ENCODE measurements at places on chromosomes 2 and 18.
A peak's percentile ranks its signal among the peaks of the same experiment; 100 is the strongest.

DNA sequence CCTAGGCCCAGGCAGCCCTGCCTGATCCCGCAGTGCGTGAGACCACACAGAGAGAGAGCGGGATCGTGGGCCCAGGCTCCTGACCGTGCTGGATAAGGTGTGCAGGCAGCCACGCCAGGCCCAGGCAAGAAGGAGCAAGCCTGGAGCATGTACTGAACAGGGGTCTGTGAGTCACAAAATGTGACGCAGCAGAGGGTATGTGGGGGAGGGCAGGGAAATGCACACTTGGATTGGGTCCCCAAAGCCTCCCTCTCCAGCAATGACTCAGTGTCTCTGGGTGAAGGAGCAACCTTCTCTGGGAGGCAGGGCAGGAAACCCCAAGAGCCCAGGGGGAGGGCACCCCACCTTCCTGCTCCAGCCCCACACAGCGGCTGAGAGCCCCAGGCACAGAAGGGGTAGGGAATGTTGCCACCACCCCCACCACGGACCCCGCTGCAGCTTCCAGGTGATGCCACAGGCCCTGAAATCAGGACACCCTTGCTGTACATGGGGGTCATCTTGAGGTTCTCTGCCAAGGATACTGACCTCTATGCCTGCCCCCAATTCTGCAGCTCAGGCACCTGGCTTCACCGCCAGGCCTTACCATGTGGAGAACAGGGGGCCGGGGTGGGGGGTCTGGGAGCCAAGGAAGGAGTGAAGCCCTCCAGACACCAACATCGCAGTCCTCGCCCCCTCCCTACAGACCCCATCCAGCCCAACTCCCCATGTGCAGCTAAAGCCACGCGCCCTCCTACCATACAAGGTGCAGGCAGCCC, 1.3 kb upstream of the GPC1 start:
- no peak for DNase-seq

DNA sequence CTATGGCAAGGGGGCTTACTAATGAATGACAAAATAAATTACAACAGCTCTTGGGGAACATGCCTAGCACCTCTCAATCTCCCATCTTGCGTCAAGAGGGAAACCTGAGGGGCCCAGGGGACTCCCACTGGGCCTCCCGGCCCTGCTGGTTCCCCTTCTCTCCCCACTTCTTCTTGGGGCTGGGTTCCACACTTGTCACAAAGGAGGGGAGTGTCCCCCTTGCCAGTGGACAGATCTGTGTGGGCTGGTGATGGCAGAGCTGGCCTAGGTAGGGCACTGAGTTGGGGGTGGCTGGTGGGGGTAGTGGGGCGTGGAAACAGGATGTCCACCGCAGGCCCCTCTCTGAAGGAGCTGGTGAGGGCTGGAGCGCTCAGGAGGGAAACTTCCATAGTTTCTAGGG, 184.0 kb upstream of the HAAO start:
- no peak for DNase-seq

DNA sequence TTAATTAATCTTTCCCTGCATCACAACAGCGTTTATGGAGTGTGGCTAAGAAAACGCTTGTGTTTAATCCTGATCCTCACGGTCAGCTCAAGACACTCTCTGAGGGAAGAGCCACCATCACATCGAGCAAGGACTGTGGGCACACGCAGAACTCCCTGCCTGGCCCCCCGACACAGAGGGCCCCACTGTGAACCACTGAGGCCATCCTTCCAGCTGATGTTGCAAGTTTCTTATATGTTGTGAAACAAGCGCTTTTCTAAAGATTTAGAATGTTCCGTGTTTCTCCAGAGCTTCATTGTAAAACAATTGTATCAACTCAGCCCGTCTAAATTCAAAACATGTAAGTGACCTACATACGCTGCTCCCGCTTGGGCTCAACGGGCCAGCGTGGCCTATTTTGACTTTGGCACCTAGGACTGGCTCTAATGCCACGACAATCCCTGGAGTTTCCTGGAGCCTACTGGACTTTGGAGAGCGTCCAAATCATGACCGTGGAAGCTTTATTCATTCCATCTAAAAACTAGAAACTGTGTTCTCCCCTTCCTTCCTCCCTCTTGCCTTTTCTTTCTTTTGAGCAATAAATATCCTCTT, 34.9 kb downstream of the SERPINE2 start:
- no peak for DNase-seq

DNA sequence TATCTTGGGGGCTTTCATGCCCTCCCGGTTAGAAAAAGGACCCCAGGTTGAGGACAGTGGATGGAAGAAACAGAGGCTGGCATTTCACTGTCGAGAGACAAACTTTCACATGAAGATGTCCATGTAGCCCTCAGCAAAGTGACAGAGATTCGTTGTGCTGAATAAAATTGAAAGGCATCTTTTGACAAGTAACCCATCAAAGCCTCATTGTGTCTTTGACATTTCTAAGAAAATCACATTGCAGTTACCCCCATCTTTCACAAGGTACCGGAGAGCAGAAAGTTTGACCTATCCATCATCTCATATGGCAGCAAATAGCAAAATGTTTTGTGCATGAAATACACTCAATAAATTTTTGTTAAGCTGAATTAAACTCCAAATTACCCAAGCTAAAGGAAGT, 2.0 kb upstream of the MBP start:
- no peak for DNase-seq

DNA sequence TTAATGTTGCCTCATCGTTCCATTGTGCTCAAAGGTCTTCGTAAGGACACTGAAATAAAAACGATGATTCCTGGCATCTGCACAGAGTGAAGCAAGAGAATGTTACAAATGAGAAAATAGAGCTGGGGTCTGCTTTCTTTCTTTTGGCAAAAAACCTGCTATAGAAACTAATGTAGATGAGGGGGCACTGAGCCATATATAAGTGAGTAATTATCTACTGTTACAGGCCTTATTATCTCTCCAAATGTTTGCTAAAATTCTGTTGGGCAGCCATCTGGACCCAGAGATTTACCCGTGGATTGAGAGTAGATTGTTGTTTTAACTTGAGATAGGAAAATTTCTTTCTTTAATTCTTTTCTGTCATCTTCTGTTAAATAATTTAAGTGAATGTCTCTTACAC, 472.5 kb upstream of the PIK3C3 start:
- DNase-seq = no peak

GRCh38 chr2:171102802-171103201, 57.9 kb downstream of the TLK1 start:
- no peak for DNase-seq

- DNase-seq = no peak
Measured at GRCh38 chr2:41595240-41595639, 452.6 kb upstream of the PKDCC start.

DNA sequence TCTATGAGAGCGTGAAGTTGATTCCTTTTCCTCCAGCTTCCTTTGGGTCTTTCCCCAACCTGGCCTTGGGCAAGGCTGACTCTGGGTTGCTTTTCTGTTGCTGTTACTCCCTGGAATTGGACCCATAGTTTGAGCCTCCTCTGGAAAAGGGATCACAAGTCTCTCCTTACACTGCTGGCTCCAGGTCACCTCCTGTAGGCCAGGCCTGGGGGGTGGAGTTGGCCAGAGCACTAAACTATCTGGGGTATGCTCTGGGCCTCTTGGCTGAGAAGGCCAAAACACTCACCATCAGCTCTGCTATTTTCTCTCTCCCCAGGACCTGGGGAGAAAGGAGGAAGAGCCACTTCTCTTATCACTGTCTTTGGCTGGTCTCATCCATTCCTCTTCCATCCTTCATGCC, 56.5 kb upstream of the NCOA1 start:
- no peak for DNase-seq

GRCh38 chr2:233428008-233428407, 73.7 kb downstream of the DGKD start:
- DNase-seq = no peak

DNA sequence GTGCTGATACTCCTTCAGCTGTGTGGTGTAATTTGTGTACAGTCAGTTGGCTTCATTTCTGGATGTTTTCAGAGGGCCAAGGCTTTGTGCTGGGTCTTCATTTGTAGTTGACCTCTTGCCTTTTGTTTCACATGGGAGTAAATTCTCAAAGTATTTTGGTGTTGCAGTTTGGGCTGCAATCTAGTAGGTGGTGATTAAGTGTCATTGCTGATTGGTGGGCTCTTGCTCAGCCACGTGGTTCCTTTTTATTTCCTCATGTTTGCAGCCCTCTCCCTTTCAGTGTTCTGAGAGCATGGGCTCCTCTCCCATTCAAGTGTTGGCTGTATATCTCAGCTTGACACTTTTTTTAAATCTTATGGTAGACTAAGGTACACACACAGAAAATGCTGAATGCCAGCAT, 96.8 kb downstream of the SNTG2 start:
- DNase-seq = no peak

- no peak for DNase-seq
Measured at GRCh38 chr2:88829607-88830463, 138.4 kb downstream of the RPIA start.

- DNase-seq = no peak
Measured at GRCh38 chr2:111689941-111690340, 194.1 kb downstream of the ANAPC1 start.

DNA sequence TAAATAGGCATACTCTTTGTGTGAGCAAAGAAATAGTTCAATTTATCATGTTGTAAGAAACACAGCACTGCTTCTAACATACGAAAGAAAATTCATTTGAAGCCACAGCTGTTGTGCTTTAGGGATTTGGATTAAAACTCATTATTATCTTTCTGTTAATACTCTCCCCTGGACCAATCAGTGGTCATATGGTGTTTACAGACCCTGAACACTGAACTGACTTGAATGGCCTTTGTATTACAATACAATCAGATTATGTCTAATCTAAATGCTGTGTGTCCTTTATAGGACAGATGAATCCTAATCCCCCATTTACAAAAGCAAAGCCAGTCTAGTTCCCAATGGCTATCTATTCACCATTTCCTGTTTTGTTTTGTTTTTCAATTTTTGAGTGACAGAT, 36.5 kb downstream of the ZNF385B start:
- no peak for DNase-seq

DNA sequence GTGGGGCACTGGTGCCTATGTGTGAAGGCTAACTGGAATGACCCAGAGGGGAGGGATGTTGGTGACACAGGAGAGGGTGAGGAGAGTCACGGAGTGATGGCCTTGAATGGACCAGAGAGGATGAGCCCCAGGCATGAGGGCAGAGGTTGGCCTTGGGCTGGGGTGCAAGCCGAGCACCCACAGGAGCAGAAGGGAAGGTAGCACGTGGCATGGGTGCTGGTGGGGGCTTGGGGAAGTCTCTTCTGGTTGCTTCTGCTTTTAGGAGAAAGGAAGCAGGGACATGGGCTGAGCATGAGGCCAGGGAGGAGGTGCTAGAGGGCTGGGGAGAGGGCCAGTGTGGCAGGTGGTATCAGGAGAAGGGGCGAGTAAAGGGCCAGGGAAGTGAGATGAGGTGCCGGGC, 183.8 kb downstream of the DYSF start:
- DNase-seq = no peak

GRCh38 chr2:180823546-180824141, 156.8 kb upstream of the UBE2E3 start:
- no peak for DNase-seq

- peak; percentile 13 for DNase-seq
Measured at GRCh38 chr2:84458551-84459017, 496 bp downstream of the SUCLG1 start.

- DNase-seq = no peak
Measured at GRCh38 chr18:71689416-71690160, 854.6 kb downstream of the CBLN2 start.

Data from CD4-positive, alpha-beta T cell treated with Interleukin-4 for 4 hours (primary cell).